ENCODE measurements at places on chromosomes 4 and X.
A peak's percentile ranks its signal among the peaks of the same experiment; 100 is the strongest.

DNA sequence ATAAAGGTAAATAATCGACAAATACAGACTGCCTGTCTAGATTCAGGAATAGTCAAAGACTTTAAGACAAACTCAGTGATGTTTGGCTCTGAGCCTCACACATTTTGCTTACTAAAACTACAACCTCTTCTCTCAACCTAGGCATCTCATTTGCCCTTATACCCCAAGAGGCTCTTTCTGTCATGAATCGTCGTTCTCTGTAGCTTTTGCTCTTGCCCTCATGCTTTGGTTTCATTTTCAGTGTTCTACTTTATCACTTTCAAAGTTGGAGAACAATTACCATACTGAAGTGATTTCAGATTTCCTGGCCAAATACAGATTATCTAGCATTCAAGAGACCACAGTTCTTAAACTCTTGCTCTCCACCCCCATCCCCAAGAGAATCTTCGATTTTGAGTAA lies 114.1 kb upstream of the RAP2C start:
- DNase-seq, result no peak

DNA sequence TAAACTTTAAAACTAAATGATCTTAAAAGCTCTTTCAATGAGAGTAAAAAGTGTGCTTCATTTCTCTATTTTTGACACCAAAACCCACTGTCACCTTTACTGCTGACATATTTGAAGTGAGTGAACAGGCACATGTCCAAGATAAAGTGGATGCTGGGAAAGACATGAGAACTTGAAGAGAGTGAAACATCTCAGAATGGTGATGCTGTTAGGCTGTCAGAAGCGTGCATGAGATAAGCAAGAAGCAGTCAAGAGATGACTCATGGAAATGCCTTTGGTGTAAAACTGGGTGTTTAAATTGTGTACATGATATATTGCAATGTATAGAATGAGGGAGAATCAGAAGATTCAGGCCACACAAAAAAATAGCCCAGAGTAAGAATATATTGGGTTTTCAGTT lies 21.8 kb upstream of the GBA3 start:
- no peak for DNase-seq

GRCh38 chr4:78517050-78517652 lies 34.4 kb upstream of the ANXA3 start:
- DNase-seq, result no peak

- DNase-seq, result no peak
Measured at GRCh38 chr4:15106399-15106798, 104.1 kb downstream of the CPEB2 start.

- DNase-seq, result no peak
Measured at GRCh38 chr4:74364652-74365491, at the start of gene EREG. Gene EREG (plus strand): TSS chr4:74365145. CDS start chr4:74365309, 164 bp downstream.

GRCh38 chr4:54403700-54404453 lies 174.8 kb downstream of the PDGFRA start:
- no peak for DNase-seq

DNA sequence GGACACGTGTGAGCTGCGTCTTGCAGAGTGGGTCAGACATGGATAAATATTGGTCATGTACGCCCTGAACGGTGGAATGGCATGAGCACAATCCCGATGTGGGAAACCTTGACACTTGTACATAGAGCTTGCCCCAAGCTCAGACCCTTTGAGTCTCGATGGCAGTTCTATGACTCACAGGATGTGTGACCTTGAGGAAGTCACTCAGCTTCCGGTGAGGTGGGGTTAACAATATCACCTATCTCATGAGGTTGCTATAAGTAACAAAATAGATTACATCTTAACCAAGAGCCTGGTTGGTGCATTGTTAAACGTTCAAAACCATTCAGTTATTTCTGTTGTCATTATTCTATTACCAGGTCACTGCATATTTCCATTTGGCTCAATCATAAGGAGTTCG lies 109.1 kb upstream of the TBL1X start:
- peak; percentile 28 for DNase-seq

DNA sequence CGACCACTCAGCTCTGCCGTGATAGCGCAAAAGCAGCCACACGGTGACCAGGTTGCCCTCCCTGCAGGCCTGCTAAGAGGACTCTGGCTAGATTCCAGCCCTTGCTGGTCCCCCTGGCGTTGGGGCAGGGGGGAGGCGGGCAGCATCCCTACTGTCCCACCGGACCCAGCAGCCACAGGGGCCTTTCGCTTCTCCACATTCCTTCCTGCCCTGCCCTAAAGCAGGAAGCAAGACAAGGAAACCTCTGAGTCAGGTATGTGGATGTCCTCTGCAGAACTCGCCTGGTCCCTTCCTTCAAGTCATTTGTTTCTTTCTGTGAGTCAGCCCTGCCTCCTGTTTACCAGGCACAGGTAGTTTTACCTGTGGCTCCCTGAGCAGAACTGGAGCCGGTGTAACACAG lies 60.2 kb upstream of the CLDN34 start:
- no peak for DNase-seq
